ENCODE measurements at places on chromosomes 16 and 17.

- DNase-seq = no peak
These were observed 17.5 kb downstream of the MTHFSD start for GRCh38 chr16:86537486-86537885.

DNA sequence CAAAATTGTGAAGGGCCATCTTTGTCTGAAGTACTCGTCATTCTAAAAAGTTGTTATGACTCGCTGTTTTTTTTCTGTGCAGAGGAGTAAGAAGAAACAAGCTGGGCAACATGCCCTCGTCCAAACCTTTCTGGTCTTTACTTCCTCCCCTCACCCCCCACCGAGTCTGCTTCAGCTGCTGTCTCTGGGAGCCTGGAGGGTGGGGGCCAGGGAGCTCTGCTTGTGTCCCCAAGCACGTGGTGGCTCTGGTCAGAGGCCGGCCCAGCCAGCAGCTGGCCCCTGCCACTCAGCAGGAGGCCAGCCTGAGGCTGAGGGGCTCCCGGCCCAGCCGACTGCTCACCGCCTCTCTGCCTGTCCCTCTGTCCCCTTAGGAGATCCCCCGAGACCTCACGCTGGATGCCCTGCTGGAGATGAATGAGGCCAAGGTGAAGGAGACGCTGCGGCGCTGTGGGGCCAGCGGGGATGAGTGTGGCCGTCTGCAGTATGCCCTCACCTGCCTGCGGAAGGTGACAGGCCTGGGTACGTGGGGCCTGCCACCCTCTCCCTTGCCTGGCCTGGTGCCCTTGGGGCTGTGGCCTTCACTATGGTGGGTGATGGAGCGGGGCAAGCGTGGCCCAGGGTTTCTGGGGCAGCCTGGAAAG is 53.7 kb upstream of the LGALS9 start:
- no peak for DNase-seq

DNA sequence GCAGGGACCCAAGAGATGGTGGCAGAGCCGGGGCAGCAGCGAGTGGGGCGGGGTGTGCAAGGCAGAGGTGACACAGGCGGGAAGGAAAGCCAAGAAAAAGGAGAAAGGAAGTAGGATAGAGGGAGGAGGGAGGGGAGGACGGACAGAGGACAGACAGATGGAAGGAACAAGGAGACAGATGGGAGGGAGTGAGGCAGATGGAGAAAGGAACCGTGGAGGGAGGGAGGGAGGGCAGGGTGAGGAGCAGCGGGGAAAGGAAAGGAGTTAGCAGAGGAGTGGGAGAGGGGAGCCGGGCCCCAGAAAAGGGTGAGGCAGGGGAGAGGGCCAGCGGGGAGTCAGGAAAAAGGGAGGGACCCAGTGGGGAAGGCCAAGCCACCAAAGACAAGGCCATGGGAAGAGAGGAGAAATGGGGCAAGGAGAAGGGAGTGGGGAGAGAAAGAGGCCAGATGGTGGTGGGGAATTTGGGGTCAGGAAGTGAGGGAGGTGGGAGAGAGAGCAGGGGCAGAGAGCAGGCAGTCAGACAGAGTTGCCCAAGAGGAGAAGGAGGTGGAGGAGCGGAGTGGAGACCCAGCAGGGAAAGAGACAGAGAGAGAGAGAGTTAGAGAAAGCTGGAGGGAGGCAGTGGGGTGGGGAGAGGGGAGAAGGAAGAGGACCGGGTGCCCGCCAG is 13.2 kb upstream of the ASGR1 start:
- DNase-seq = peak; percentile 22

DNA sequence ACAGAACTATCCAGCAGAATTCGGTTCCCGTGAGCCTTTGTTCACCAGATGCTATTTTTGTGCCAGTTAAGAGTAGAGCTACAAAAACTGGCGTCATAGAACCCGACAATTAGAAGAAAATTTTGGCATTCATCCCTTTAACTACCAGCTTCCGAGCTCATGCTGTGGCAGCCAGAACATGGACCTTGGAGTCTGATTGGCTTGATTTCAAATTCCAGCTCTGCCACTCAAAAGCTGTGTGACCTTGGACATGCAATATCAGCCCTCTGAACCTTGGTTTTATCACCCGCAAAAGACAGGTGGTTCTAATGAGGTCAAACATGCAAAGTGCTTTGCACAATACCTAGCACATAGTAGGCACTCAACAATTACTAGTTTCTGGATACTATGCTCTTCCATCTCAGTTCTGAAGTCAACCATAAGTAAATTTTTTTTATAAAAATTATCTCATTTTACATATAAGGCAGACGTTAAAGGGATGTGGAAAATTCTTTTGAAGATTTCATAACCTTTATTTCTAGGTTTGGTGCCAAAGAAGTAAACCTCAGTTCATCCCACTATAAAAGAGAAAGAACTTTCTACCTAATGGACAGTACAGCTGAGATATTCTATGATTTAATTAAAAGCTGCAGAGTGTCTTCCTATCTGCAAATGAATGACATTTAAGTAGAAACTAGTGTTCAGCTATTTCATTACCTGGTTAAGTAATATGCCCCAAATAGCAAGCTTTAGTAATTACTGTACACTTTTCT is 331.5 kb downstream of the HAPSTR1 start:
- no peak for DNase-seq

GRCh38 chr16:10885246-10885645 is 8.2 kb downstream of the CIITA start:
- DNase-seq = no peak

DNA sequence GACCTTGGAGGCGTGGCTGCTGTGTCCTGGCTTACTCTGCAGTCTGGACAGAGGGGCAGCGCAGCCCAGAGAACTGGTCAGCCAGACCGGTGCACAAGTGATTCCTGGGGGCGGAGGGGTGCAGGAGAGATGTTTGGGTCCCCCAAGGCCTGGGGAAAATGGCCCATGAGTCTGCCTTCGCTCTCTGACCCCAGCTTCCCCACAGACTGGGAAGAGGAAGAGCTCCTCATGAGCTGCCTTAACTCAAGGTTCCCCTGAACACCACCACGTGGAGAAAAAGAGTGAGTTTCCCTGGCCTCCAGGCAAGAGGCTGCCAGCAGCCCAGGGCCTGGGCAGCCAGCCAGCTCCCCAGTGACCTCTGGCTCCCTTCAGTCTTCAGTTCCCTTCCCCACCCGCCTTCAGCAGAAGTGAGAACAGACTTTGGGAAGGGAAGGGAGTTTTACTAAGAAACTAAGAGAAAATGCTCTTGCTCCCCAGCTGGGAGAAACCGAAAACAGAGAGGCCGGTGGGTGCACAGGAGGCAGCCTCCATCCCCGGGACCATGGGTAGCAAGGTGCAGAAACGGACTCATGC is 2.0 kb upstream of the C17orf99 start:
- peak; percentile 89 for DNase-seq

- no peak for DNase-seq
These were observed 104.5 kb downstream of the HS3ST4 start for GRCh38 chr16:25796239-25796638.

DNA sequence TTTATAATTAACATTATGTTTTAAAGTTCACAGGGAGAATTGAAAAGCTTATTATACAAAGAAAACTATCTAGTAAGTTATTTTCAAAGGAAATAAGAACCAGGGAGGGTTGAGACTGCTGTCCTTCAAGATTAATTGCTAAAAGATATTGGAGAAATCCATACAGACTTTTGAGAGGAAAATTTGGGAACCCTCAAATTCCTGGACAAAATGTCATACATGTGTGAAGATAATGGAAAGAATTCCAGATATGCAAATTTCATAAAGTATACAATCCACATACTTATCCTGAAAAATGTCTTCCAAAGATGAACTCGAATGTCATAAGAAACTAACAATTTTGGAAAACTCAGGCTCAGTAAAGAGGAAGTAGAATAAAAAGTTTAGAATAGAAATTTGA is 213.8 kb downstream of the HS3ST3A1 start:
- DNase-seq = no peak

- no peak for DNase-seq
These were observed 32.6 kb downstream of the WNT9B start for GRCh38 chr17:46883871-46884520.

GRCh38 chr16:17939122-17939536 is 397.4 kb downstream of the NPIPA8 start:
- no peak for DNase-seq

GRCh38 chr16:11390573-11391495 is 45.6 kb downstream of the RMI2 start:
- DNase-seq = peak; percentile 28

- no peak for DNase-seq
These were observed 129.8 kb downstream of the NTN1 start for GRCh38 chr17:9151091-9151490.

DNA sequence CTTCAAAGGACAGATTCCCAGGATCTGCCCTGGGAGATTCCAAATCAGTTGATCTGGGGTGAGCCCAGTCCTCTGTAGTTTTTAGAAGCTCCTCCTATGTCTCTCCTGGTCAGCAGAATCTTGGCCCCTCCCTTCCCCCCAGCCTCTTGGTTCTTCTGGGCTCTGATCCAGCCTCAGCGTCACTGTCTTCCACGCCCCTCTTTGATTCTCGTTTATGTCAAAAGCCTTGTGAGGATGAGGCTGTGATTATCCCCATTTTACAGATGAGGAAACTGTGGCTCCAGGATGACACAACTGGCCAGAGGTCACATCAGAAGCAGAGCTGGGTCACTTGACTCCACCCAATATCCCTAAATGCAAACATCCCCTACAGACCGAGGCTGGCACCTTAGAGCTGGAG is 840 bp upstream of the CDH5 start:
- no peak for DNase-seq

GRCh38 chr17:6574687-6575595 is 18.6 kb upstream of the PITPNM3 start:
- peak; percentile 78 for DNase-seq

GRCh38 chr16:81607006-81607405 is 162.4 kb downstream of the CMIP start:
- DNase-seq = no peak

- no peak for DNase-seq
These were observed 360.7 kb downstream of the PMP22 start for GRCh38 chr17:14904386-14904785.

GRCh38 chr16:84266451-84266850 is 26.6 kb upstream of the KCNG4 start:
- no peak for DNase-seq

DNA sequence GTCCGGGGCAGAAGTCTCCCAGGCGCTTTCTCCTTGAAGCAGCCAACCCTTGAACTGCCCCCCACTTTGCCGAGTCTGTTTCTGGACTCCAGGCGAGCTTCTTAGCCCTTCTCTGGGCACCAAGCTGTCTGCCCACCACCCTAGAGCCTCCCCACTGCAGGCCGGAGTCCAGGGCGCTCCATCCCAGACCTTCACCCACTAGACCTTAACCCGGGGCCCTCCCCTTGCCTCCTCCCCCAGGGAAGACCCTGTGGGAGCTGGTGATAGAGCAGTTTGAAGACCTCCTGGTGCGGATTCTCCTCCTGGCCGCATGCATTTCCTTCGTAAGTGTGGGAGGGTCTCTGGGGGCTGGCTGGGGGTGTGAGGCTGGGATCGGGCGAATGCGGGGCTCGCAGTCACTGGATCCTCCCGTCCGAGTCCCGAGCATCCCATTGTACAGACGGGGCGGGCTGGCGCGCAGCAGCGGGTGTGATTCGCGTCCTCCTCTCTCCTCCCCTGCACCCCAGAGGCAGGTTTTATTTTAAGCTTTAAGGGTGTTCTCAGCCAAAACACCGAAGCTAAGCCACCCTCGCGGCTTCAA is 1.1 kb downstream of the ATP2A1 start:
- DNase-seq = no peak

GRCh38 chr16:87126403-87127025 is 190.7 kb downstream of the C16orf95 start:
- no peak for DNase-seq

- DNase-seq = no peak
These were observed 21.1 kb upstream of the TAC4 start for GRCh38 chr17:49869038-49869374.

DNA sequence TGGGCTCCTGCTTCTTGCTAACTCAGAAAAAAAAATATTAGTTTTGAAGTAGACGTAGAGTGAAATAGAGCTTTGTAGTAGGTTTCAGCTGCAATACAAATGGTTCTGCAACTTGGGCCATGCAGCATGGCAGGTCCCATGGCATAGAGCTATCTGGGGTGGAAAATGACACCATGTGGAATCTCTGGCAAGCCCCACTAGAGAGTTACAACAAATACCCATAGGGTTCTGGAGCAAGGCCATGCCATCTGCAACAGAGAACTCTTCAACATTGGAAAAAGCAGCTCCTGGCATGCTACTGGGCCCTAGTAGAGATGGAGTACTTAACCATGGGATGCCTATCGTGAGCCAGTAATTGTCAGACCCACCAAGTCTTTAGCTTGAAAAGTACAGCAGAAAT is 25.3 kb upstream of the RBBP6 start:
- no peak for DNase-seq

DNA sequence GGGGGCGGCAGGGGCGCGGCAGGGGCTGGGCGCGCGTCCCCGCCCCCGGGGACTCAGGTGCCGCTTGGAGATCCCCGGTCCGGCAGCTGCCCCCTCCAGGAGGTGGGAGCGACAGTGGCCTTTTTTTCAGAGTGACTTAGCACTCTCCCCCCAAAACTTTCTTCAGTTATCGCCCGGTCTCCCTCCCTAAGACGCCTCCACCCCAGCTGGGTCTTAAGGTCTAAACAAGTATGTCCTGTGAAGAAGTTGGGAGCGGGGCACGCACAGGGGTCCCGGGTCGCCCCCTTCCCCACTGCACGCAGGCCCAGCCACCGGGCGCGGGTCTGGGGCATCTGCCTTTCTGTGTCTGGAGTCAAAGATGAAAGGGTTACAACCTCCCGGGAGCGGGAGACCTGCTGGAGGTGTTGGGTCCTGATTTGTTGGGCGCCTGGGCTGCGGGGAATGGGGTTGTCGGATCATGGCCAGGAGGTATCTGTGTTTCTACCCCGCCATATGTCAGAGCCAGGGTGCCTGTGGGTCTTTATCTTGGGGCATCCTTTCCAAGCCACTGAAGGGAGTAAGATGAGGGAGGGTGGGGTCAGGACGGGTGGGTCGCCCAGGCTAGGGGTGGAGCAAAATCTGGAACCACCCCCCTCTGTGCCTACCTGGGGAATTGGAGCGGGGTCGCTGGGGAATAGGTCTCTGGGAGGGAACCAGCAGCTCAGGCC is 757 bp downstream of the FMNL1 start:
- no peak for DNase-seq

GRCh38 chr16:80125677-80126076 is 415.1 kb upstream of the DYNLRB2 start:
- DNase-seq = no peak

- DNase-seq = no peak
These were observed 1572.3 kb downstream of the CDH8 start for GRCh38 chr16:60463986-60464385.

DNA sequence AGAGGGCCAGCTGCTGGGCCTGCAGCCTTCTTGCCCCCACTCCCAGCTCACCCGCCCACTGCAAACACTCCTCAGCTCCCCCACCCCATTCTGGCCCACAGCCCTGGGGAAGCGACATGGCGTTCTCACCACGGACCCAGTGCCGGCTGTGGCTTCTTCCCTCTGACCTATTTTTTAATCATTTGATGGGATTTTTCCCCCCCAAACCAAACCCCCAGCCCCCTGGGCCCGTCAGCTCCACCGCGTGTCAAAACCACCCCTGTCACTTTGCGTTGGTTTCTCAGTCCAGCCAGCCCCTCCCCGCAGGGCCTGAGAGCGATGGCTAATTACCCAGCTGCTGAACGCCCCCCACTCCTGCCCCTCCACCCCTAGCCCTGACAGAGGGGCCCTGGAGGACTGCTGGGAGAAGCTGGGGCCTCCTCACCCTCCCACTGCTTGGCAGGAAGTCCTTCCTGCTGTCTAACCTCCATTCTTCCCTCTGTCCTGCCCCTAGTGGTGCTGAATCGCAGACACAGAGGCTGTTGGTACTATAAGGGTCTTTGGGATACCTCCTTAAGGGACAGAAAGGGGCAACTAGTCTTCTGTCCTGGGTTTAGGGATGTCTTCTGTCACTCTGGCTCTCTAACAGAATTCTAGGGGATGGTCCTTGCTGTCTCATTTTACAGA is 7.5 kb upstream of the TBX21 start:
- no peak for DNase-seq

Data from lower lobe of right lung (tissue), 2 donors.